A549 treated with CORT108297 at 1 μM for 4 hours (cell line): ENCODE measurements at places on chromosomes 4 and X. TPM values are rescaled to one million over a fixed set of nuclear protein-coding genes. Genes with fewer than 3 reads are reported as not detected.

Gene SLC7A11
- 24.0 to 29.8 TPM (median 28.0 TPM) in 5 replicates for total RNA-seq

Gene ZDHHC15
- total RNA-seq = not detected in 5 replicates

Gene UGT8
- 0.16 to 0.22 TPM (median 0.18 TPM) in 5 replicates for total RNA-seq

Gene MED14
- total RNA-seq = 18.5 to 23.7 TPM (median 22.2 TPM) in 5 replicates

Gene AFF2
- total RNA-seq = not detected in 5 replicates

Gene ASB11
- total RNA-seq = not detected in 5 replicates

Gene CD38
- 8.6 to 13.7 TPM (median 10.1 TPM) in 5 replicates for total RNA-seq

Gene PAGE5
- not detected in 5 replicates for total RNA-seq

Gene HTN1
- total RNA-seq = not detected in 5 replicates

Gene NAA11
- total RNA-seq = not detected in 5 replicates
